ENCODE measurements at places on chromosomes 7 and 10.

DNA sequence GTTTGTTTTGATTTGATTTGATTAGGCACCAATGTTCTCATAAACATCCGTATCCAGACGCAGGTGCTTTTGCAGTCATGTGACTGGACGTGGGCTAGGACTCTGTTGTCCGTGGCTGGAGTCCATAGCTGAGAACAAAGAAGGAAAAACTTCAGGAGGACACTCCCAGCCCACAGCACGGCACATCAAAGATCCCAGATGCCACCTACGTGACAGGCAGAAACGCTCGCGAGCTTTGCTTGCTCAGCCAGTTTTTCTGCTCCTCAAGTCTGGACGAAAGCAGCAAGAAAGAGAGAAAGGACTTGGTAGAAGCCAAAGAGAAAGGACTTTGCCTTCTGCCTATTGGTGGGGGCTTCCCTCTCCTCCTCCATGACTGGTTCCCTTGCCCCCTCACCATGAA lies 6.9 kb upstream of the ZKSCAN1 start:
- no peak for DNase-seq

DNA sequence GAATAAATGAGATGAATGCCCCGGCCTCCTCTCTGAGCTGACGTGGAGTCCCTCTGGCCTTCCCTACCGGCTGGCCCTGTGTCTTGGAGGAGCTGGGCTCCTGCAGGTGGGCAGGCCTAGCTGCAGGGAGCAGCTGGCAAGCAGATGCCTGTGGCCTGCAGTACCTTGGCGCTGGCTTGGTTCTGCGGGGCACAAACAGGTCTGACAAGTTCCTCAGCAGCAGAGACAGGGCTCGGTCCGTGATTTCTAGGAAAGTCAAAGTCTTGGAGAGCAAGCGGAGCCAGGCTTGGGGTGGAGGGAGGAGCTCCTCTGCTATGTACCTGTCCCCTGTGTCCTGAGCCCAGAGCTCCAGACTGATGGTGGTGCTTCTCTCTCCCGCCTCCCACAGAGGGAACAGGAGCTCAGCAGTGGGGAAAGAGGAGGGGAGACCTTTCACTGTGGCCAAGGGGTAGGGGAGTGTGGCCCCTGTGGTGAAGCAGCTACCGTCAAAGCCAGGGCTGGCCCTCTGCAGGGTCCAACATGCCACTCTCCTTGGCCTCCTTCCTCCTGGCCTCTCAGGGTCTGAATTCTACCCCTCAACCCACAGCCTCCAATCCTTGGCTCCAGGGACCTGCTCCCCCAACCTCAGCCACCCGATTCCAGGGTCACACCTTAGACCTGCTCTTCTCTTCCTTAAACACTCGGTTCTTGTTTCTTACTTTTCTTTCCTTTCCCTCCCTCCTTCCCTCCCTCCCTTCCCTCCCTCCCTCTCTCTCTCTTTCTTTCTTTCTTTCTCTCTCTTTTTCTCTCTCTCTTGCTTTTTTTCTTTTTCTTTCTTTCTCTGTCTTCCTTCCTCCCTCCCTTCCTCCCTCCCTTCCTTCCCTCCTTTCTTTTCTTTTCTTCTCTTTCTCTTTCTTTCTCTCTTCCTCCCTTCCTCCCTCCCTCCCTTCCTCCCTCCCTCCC lies 20.1 kb downstream of the MYL10 start:
- DNase-seq: no peak

DNA sequence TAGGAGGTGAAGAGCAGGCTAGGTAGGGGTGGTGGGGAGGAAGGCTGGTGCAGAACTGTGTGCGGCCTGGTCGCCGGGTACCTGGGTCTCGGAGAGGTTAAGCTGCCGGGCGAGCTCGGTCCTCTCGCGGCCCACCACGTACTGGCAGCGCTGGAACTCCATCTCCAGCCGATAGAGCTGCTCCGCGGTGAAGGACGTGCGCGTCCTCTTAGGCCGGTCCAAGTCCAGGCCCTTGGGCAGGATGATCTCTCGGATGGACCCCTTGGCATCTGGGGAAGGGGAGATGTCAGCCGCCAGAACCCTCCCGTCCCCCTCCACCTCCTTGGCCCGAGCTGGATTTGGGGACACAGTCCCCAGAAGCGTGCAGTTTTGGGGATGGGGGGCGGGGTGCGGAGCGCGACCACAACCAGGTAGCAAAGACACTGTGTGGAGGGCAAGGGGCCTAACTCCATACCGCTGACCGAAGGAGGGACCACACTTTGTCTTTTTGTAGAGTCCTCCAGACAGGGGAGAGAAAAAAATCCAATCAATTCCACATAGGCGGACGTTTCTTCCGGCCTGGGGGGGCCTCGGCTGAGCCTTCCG lies 1.6 kb downstream of the VAX1 start:
- no peak for DNase-seq

- DNase-seq: no peak
Observed at GRCh38 chr7:105267244-105267643, 121.5 kb downstream of the SRPK2 start.

DNA sequence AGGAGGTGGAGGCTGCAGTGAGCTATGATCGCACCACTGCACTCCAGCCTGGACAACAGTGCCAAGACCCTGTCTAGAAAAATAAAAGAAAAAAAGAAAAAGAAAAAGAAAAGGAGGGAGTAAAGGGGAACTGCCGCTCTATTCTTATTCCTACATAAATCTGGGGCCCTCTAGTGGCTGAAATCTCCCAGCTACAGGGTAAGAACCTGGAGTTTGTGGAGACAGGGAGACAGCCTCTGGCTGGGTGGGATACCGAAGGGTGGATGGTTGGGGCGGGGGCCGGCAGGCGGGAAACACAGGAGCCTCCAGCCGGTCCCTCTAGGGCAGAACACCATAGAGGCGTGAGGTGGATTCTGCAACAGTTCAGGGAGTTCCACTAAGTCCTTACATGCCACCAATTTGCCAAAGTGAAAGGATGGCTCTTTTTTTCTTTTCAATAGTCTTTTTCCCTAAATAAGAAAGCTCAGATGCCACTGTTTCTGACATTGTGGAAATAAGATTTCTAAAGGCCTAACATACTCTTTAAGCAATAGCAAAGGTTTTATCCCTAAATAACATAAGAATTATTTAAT lies 117.3 kb downstream of the SVIL start:
- no peak for DNase-seq

DNA sequence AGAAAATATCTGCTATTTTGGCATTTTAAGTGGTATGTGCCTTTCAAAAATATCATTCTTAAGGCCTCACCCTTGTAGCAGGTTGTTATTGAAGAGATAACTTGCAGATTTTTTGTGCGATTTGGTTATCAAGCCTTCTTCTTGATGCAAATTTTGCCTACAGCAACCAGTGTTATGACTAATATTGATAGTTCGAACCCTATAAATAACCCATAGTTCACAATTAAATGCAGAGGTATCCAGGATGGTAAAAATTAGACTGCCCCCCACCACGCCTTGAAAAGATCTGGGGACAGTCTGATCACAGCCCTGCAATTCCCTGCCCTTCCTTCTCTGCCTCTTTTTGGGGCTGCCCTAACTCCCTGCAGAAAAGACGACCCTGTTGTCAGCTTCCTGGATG lies 28.4 kb upstream of the RAPGEF5 start:
- no peak for DNase-seq

Measured in GM12878 (cell line).